ENCODE measurements at places on chromosomes 7 and 10. TPM values are rescaled to one million over a fixed set of nuclear protein-coding genes. Genes with fewer than 3 reads are reported as not detected.

Gene HNRNPH3
- total RNA-seq, result 208 TPM

Gene PRLHR
- total RNA-seq, result not detected

Gene NME8
- not detected for total RNA-seq

Gene CLRN3
- total RNA-seq, result not detected

Gene LIPM
- not detected for total RNA-seq

Gene C10orf143
- total RNA-seq, result 0.89 TPM

Gene ACADSB
- 6.1 TPM for total RNA-seq

Data from A549 treated with CpdA at 1 μM for 4 hours (cell line).